Activated gamma-delta T cell treated with Interleukin-2 at 50 U/mL for 16 hours (primary cell): ENCODE measurements at places on chromosomes 4 and X.

GRCh38 chr4:1604706-1605205, 79.4 kb downstream of the FAM53A start:
- no peak for DNase-seq

- no peak for DNase-seq
Observed at GRCh38 chr4:74072739-74073138, 26.3 kb downstream of the CXCL2 start.

- no peak for DNase-seq
Observed at GRCh38 chr4:81207828-81208227, 7.2 kb downstream of the PRKG2 start.

GRCh38 chrX:153794897-153795816, 689 bp downstream of the SSR4 start:
- peak; percentile 15 for DNase-seq

- no peak for DNase-seq
Observed at GRCh38 chr4:147543034-147543433, 62.1 kb downstream of the EDNRA start.

- no peak for DNase-seq
Observed at GRCh38 chr4:182394181-182394580, 151.0 kb downstream of the TENM3 start.

- peak; percentile 33 for DNase-seq
Observed at GRCh38 chr4:76950052-76950955, 752 bp downstream of the SEPTIN11 start.

GRCh38 chr4:145815626-145816025, 123.0 kb downstream of the ZNF827 start:
- DNase-seq, result no peak

DNA sequence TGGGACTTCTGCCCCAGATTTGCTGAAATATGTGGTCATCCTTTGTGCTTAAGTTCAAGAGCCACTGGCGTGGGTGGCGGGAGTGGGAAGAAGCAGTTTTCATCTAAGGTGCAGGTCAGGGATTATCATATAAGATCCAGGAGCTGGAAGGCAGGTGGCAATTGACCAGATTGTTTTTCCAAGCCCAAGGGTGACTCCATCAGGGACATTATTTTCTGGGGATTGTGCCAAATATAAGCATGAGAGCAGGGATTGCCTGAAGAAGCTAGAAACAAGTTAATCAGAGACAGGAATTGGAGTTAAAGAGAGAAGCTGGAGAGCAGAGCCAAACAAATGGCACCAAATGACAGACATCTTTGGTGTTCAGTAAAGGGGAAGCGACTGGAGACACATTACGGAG, 19.4 kb upstream of the SEL1L3 start:
- DNase-seq, result no peak

DNA sequence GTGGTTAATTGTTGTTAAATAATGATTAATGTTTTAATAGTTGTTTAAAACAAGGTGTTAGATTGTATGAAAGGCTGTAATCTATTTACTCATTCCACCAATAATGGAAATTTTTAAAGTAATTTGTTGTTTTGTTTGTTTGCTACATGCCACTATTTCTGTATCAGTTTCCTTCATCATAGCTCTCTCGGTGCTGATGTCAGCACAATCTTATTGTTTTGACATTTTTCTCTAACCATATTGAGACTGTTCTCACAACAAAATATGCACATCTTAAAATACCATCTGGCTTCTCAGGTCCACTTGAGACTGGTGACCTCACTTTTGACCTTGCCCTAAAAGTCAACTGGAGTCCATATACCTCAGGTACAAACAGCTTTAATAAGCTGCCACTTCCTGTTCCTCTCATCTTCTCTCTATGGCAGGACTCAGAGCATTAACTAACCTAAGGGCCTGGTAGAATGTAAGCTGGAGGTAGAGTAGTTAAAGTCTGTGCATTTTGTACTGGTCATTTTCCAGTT, 1.0 kb upstream of the GUCY1B1 start:
- no peak for DNase-seq

DNA sequence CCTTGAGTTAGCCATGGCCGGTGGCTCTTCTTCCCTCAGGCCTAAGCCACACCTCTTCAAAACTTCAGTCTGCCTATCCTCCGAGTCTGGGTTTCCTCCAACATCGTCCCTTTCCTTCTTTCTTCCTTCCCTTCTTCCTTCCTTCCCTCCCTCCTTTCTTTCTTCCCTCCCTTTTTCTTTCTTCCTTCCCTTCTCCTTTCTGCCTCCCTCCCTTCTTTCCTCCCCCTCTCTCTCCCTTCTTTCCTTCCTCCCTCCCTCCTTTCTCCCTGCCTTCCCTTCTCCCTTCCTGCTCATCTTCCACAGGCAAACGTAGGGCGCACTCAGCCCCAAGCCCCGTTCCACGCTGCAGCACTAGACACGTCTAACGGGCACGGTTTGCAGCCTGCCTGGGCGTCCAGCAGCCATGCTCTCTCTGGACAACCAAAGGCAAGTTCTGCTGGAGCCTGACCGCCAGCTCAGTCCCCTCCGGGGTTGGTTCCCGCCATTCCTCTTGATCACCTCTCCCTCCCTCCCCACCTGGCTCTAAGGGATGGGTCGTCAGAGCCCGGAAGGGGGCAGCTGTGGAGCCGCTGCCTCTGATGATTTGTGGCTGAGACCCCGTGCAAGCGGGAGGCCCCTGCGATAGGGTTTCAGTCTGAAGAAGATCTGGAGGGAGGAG, 34.1 kb upstream of the CLDN24 start:
- DNase-seq, result no peak

- DNase-seq, result no peak
Observed at GRCh38 chr4:81628489-81628888, 156.8 kb upstream of the RASGEF1B start.

DNA sequence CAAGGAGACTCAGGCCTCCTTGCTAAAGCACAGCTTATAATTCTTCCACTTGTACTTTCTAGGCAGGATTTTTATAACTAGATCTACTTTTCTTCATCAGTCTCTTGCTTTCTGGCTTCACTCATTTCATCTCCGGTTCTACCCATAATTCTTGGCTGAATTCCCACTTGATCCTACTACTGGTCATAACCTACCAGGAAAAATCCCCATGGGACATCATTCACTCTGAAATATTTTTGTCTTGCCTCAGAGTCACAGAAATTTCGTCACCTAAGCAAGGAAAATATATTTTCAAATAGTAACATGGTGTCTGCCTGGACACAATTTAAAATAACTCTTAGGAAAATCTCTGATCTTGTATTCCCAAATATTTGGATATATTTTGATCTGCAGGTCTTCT, 122.3 kb downstream of the TEX13A start:
- DNase-seq, result no peak

DNA sequence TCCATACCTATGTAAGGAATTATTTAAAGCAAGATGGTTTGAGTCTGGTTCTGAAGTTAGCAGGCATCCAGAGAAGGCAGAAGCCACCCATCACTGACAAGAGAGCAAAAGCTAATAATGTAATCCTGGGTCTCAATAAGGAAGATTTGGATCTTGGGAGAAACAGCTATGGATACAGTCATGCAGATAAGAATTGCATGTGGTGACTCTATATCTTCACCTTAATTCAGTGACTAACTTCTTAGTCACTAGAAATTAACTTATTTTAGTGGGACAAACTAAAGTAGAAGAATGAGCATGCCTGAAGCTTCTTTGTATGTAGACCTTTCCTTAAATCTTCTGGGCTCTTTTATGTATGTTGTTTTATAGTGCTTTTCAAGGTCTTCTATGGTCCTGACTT, 66.6 kb downstream of the ATP10D start:
- DNase-seq, result no peak

DNA sequence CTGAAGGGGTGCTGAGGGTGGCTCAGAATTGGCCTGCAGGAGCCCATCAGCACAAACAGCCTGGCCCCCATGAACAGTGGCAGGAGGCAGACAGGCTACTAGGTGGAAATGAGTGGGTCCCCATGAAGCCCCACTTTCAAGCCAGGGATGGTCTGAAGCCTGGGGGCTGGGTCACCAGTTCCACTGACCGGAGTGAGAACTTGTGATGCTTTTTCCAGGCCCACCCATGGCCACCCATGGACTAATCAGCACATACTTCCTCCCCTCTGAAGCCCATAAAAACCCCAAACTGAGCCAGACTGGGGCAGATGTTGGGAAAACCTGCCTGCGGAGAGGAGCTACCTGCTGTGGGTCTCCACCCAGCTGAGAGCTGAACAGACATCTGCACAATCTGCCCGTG, 284.1 kb downstream of the EVC2 start:
- DNase-seq, result no peak

DNA sequence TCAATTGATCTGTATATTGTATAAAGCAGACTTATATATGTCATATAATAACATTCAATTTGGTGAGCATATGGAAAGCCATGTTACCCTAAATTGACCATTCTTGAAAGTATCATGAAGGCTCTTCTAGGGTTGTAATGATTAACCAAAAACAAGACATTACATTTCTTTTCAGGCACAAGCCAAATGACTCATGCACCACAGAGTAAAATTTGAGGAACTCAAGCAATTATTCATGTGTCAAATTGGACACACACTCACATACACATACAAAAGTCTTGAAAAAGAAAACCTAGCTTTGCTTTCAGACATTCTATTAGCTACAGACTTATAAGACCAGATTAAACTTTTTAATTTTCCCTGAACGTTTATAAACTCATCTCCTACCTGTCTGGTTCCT, 146.5 kb upstream of the PCDH18 start:
- no peak for DNase-seq

DNA sequence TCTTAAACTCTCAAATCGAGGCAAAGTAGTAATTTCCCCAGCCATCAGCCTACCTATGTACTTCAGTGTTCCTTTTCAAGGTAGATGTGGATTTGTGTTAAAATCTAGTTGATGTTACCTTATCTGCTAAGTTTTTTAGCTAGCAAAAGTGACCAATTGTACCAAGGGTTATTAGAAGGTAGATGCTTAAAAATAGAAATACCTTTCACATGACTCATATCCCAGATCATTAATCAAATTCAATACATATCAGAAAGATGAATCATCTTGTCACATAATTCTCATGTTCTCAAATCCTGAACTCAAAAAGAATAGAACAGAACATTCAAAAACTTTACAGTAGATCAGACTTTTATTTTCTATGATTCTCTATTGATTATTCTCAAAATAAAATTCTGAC, 3.5 kb downstream of the ENAM start:
- DNase-seq, result no peak

GRCh38 chrX:48711929-48712505, 15.5 kb downstream of the SUV39H1 start:
- no peak for DNase-seq

GRCh38 chrX:133448512-133449076, 33.3 kb upstream of the GPC4 start:
- DNase-seq, result no peak

GRCh38 chr4:38610966-38611431, 53.0 kb upstream of the KLF3 start:
- DNase-seq, result no peak

DNA sequence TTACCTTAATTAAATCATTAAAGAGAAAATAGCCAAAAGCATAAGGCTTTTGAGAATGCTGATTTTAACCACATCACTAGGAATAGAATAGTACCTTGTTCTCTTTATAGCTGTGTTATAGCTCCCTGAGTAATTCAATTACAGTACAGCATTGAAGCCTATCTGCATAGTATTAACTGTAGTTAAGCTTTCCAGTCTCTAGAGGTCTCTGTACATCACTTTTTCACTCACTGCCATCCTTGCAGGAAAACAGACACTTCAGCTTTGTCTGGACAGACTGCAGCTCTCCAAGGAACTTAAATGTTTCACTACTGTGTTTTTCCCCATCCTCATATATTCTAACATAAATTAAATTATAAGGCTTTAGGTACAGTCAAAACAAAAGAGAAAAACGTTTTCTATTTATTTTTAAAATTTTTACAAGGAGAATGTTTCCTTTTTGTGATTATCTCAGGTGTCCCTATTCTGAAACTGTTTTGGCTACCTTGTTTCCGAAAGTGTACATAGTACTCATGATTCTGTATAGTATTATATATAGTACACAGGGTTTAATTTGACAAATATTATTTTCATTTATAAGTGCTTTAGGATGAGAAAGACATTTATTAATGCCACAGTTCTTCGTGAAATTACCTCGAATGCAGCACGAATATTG, 407.9 kb downstream of the PCDH18 start:
- no peak for DNase-seq

- no peak for DNase-seq
Observed at GRCh38 chr4:24622146-24622834, 37.9 kb upstream of the DHX15 start.

GRCh38 chrX:118595501-118596042, 100.0 kb downstream of the DOCK11 start:
- no peak for DNase-seq

GRCh38 chr4:89296399-89296798, 11.2 kb downstream of the GPRIN3 start:
- DNase-seq, result no peak

- DNase-seq, result no peak
Observed at GRCh38 chr4:122621016-122621507, at the start of gene IL21. Gene IL21 (minus strand): TSS chr4:122621066. CDS start chr4:122621011, 55 bp downstream.

GRCh38 chrX:17298564-17298963, 76.4 kb upstream of the NHS start:
- DNase-seq, result no peak

DNA sequence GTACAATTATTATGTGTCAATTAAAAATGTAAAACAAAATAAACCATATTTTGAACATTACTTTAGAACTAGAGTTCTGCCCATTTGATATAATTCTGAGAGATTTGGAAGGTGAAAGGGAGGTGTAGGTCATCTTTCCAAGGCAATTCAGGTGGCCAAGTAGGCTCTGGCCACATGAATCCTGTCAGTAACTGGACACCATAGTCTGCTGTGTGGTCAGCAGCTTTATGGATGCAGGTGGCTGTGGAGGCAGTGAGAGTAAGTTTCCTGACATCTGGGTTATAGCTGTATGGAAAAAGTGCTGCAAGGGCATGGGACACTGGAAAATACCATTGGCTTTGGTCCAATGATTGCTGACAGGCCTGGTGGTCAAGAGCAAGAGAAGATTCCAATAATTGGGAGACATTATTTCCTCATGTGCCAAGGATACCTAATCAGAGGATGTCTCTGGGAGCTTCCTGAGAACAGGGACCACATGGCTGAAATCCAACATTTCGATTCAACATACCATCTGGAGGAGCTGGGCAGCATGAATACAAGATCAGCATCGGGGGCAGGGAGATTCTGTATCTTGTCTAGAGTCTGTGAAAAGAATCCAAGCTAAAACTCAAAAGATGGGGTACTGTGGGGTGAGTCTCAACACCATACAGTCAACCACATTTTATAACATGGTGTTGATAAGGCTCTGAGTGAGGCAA, 523.1 kb downstream of the MID1IP1 start:
- DNase-seq, result no peak

DNA sequence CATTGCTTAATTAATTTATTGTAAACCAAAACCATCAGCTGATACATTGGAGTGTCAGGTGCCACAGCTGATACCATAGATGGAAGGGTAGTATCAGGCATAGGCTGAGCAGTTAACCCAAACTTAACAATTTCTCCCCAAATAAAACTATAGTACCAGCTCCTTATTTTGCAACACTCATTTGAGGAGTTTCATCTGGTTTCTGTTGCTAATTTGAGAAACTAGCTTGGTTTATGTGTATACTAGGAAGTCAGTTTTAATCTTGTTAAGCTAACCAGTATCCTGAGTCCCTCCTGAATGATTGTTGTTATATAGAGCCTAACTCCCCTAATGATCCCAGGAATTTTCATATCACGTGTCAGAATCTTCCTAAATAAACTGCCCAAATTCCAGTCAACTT, 12.7 kb downstream of the DCAF16 start:
- no peak for DNase-seq
